CD4-positive, alpha-beta T cell (primary cell): ENCODE measurements at places on chromosomes 12 and 14.

DNA sequence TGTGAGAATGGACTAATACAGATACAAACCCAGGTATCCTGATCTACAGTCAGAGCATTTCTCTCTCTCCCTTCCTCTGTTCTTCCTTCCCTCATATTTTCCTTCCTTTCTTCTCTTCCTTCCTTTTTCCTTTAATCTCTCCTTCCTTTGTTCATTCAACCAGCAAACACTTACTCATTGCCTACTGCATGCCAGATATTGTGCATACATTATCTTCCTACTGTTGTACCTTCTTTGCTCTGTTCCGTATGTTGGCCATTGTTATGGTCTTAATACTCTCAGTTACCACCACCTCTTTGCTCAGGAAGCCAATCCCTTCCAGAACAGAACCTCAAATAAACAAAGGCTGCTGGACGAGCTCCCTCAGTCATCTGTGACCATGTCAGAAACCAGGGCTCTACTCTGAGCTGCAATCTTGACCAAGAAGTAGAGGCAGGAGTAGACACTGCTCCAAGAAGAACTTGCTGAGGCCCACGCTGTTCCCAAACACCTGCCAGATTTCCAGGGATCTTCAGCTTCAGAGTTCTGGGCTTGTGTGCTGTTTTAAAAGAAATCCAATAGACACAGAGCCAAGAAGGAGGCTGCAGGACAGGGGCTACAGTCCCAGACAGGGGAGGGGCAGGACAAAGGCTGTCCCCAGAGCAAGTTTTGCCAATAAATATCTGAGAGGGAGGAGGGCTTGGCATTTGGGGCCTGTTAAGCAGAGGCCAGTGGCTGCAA lies 526.7 kb upstream of the TBX3 start:
- no peaks in the 10 kb centered on the region for H3K4me1 ChIP-seq
- no peak overlapping the region for H3K4me3 ChIP-seq
- no peak overlapping the region for H3K27ac ChIP-seq
- H3K36me3 ChIP-seq, result no peaks in the 10 kb centered on the region
- no peaks in the 10 kb centered on the region for H3K27me3 ChIP-seq
- no peak for DNase-seq

DNA sequence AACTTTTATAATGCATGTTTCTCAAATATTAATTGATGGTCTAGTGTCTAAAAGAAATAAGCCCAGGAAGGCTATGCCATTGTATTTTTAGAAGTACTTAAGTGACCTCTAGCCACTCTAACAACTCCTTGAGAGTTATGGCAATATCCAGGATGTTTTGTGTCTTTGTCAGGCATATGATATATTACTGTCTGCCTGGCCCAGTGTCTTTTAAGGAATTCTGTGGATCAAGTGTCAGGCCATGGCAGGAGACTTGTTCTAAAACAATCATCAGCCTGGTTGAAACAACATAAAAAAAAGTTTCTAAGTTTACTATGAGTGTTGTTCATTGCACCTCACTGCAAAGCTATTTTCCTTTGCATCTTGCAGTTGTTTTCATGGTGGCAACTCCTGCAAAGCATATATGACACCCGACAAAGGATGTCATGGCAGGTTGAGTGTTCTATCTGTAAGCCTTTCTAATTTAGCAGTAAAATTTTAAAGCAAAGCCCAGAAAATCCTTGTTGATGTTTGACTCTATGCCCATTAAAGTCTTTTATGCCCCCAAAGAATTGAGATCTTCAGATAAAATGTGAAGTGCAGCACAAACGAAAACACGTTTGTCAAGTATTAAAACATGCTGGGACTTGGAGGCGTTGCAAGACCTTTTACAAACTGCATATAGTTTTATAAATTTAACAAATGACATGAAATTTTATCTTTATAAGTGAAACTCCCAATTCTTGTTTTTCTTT lies 89.5 kb upstream of the SLC38A2 start:
- no peak overlapping the region for H3K27ac ChIP-seq
- H3K4me3 ChIP-seq, result no peak overlapping the region
- no peaks in the 10 kb centered on the region for H3K36me3 ChIP-seq

DNA sequence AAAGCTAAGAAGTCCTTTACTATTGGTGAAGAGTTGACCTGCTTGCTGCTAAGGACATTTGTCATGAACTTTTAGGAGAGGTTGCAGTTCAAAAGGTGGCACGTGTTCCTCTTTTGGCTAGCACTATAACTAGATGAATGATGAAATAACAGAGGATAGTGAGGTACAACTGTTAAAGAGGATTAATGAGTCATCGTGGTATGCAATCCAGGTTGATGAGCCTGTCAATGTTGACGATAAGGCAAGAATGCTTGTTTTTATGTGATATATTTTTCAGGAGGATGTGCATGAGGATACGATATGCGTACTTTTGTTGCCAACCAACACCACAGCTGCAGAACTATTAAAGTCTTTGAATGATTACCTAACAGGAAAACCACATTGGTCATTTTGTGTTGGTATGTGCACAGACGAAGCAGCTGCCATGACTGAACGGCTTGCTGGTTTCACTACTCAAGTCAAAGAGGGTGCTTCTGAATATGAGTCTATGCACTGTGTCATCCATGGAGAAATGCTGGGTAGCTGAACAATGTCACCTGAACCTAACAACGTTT lies 10.6 kb downstream of the CEP128 start:
- peaks cover 21% of the 10 kb centered on the region for H3K4me1 ChIP-seq
- no peak overlapping the region for H3K27ac ChIP-seq
- no peaks in the 10 kb centered on the region for H3K27me3 ChIP-seq
- peak; percentile 56 for DNase-seq
- no peaks in the 10 kb centered on the region for H3K36me3 ChIP-seq

DNA sequence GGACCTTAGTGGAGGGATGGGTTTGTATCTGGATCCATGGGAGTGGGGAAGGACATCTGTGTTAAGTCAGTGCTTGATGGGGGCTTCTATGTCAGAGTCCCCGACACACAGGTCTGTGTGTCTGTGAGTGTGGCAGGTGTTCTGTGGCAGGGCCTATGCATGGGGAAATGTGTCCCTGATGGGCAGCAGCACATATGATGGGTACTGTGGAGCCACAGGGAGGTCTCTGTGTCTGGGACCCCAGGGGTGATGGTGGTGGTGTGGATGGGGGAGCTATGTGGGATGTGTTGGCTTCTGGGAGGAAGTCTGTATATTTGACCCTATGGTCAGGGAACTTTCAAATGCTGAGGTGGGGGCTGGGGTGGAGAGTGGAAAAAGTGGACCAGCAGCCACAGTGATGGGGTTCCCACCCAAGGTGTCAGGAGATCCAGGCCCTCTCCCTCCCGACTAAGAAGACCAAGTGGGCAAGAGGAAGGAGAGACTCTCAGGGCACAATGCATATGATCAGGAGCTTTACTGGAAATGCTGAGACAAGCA lies 16.5 kb downstream of the KRT7 start:
- no peaks in the 10 kb centered on the region for H3K36me3 ChIP-seq
- no peak for DNase-seq
- no peak overlapping the region for H3K4me3 ChIP-seq
- H3K27ac ChIP-seq, result no peak overlapping the region

DNA sequence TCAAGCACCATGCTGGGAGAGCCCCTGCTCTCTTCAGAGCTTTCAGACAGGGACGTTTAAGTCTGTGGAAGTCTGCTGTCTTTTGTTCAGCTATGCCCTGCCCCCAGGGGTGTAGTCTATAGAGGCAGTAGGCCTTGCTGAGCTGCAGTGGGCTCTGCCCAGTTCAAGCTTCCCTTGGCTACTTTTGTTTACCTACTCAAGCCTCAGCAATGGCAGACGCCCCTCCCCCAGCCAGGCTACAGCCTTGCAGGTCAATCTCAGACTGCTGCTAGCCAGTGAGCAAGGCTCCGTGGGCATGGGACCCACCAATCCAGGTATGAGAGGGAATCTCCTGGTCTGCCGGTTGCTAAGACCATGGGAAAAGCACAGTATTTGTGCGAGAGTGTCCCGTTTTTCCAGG lies 37.4 kb upstream of the C12orf71 start:
- H3K4me1 ChIP-seq, result no peaks in the 10 kb centered on the region
- no peaks in the 10 kb centered on the region for H3K27me3 ChIP-seq
- no peak for DNase-seq
- no peaks in the 10 kb centered on the region for H3K36me3 ChIP-seq
- H3K4me3 ChIP-seq, result no peak overlapping the region

GRCh38 chr12:76144245-76144549 lies 59.7 kb upstream of the NAP1L1 start:
- no peak overlapping the region for H3K4me3 ChIP-seq
- peaks cover 12% of the 10 kb centered on the region for H3K4me1 ChIP-seq
- no peaks in the 10 kb centered on the region for H3K36me3 ChIP-seq
- DNase-seq, result peak; percentile 47
- no peak overlapping the region for H3K27ac ChIP-seq

- H3K36me3 ChIP-seq, result no peaks in the 10 kb centered on the region
- H3K4me3 ChIP-seq, result peak overlapping the region; percentile 62
- DNase-seq, result peak; percentile 51
- H3K27me3 ChIP-seq, result peaks cover 76% of the 10 kb centered on the region
Measured at GRCh38 chr14:60721326-60722106, 2.6 kb downstream of the SIX4 start.

- no peak overlapping the region for H3K4me3 ChIP-seq
- no peaks in the 10 kb centered on the region for H3K36me3 ChIP-seq
- H3K27ac ChIP-seq, result no peak overlapping the region
- no peaks in the 10 kb centered on the region for H3K4me1 ChIP-seq
- no peaks in the 10 kb centered on the region for H3K27me3 ChIP-seq
Measured at GRCh38 chr12:78208092-78208491, 377.4 kb downstream of the NAV3 start.

DNA sequence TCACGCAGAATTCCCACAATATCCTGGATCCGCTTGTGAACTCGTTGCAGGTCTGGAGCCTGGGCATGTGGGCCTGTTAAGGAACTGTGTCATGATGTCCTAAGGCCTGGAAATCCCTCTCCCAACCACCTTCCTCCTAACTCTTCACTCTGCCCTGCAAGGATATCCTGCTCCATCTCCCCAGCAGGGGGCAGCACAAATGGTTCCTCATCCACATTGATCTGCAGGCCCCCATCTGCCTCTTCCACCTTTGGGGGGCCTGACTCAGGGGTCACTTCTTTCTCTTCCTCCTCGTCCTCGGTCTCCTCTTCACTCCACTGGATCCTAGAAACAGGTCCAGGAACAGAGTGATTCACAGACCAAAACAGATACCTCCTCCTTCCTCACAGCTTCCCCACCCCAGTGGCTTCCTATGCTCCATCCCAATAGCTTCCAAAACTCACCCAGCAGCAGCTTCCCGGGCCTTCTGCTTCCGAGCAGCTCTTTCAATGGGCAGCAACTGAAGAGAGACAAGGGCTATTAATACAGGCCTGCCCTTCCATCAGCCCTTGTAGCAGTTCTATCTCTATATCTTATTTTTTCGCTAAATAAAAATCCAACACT lies 4.5 kb downstream of the NOP2 start:
- H3K4me1 ChIP-seq, result peaks cover 31% of the 10 kb centered on the region
- H3K36me3 ChIP-seq, result peaks cover 75% of the 10 kb centered on the region
- no peak overlapping the region for H3K27ac ChIP-seq
- peak; percentile 59 for DNase-seq
- no peak overlapping the region for H3K4me3 ChIP-seq

DNA sequence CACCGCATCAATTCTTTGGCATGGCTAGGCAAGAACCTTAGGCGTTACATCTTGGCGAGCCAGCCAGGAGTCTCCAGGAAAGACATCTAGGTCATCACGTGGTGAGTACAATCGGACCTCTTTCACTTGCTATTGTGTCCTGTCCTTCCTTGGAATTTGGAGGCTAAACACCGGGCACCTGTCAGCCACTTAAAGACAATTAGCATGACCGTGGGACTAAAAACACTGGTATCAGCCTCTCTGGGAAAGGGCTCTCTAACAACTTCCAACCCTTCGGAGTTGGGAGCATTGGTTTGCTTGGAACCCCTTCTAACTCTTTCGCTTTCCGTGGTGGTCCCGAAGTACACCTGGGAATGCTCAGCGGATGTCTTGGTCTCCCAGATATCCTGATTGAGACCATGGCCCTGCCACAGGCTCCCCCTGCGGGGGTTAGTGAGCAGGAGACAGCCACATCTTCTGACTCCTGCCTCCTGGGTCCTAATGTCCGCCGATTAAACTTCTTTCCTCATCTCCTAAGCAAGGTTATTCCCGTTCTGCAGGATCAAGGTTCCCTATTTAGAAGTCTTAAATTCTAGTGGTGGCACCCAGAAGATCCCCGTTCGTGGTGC lies 971.7 kb downstream of the FSCB start:
- no peaks in the 10 kb centered on the region for H3K36me3 ChIP-seq
- H3K4me1 ChIP-seq, result no peaks in the 10 kb centered on the region
- H3K4me3 ChIP-seq, result no peak overlapping the region
- H3K27ac ChIP-seq, result no peak overlapping the region
- no peaks in the 10 kb centered on the region for H3K27me3 ChIP-seq

DNA sequence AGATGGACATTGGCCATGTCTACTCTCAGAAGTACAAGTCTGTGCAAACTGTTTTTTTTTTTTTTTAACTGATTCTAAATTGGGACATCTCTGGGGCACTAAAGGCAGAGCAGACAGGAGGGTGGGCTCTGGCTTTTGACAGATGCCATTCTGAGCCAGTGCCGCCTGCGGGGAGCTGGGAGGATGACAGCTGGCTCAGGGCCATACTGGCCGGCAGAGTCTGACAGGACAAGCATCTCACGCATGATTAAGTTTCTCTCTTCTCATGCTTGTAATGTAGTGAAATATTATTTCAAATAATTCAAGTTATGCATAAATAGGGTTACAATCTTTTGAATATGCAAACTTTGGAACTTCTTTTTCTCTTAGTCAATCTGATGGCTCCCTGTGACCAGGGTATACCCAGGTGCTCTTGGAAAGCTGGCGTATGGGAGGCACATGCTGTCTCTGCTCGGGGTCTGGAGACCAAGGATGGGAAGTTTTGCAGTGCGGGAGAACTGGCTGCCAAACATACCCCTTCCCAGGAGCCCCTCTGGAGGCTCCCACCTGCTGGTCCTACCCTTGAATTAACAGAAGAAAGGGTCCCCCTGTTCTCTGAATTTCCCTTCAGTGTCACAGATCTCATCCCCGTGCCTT lies 7.6 kb downstream of the CDCA4 start:
- no peak overlapping the region for H3K27ac ChIP-seq
- no peak for DNase-seq
- no peaks in the 10 kb centered on the region for H3K27me3 ChIP-seq
- H3K4me1 ChIP-seq, result peaks cover 55% of the 10 kb centered on the region
- no peak overlapping the region for H3K4me3 ChIP-seq

- H3K4me3 ChIP-seq, result no peak overlapping the region
- no peak overlapping the region for H3K27ac ChIP-seq
- no peaks in the 10 kb centered on the region for H3K4me1 ChIP-seq
- no peaks in the 10 kb centered on the region for H3K27me3 ChIP-seq
- DNase-seq, result no peak
Measured at GRCh38 chr12:65464930-65465329, 186.4 kb downstream of the MSRB3 start.
